ENCODE measurements at places on chromosomes 3 and 15.

- DNase-seq, result no peak
Measured at GRCh38 chr3:158165730-158166129, 55.8 kb downstream of the RSRC1 start.

DNA sequence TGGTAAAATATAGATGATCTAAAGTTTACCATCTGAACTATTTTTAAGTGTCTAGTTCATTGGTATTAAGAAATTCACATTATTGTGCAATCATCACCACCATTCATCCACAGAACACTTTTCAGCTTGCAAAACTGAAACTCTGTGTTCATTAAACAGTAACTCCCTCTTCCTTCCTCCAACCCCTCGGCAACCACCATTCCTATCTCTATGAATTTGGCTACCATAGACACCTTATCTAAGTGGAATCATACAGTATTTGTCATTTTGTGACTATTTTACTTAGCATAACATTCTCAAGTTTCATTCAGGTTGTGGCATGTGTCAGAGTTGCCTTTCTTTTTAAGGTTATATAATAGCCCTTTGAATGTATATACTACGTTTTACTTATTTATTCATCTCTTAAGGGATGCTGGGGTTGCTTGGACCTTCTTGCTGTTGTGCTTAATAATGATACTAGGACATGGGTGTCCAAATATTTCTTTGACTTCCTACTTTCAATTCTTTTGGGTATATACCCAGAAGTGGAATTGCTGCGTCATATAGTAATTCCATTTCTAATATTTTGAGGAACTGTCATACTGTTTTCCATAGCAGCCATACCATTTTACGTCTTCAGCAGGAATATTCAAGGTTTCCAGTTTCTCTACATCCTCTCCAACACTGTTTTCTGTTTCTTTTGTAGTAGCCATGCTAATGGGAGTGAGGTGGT lies 20.9 kb downstream of the KAT2B start:
- DNase-seq, result no peak

- DNase-seq, result no peak
Measured at GRCh38 chr3:32913790-32914446, 37.5 kb upstream of the CCR4 start.

DNA sequence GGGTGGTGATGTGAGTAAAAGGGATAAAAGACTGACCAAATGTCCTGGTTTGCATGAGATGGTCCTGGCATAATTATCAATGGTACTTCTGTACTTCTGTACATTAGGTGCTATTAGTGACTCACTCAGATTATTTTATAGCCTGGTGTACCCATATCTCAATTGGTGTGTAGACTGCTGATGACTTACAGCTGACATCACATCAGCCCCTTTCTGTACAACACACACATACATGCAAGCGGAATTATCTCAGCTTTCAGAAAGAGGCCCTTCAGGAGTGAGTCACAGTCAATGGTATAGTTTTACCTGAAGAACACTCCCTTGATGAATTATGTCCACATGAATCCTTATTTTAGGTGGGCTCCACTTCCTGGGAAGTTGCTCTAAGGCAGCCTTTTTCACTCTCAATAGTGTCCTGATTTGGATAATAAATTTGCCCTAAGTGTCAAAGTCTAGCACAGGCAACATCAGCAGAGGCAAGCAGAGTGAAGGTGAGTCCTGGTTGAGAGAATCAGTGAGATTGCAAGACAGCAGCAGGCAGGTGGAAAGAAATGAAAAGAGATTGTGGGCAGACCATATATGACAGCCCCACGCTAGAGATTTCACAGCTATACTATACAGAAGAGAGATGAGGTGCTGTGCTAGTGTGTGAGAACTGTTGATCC lies 137.0 kb downstream of the ZPLD1 start:
- DNase-seq, result no peak

DNA sequence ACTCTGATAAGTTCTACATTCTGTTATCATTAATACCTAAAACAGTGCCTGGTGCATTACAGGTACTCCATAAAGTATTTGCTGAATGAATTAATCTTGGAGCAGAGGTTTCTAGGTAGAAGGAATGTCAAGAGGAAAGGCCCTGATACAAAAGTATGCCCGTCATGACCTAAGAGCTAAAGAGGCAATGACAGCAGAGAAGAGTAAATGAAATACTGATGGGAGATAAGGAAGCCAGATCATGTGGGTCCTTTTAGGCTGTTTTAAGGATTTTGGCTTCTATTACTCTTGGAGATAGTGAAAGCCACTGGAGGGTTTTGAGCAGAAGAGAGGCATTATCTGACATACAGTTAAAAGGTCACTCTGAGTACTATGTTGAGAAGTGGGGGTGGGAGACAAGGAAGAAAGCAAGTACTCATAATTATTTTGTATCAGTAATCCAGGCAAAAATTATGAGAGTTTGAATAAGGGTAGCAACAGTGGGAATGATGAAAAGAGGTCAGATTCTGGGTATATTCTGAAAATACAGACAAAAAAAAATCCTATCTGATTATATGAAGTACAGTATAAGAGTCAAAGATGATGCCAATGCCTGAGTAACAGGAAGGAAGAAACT lies 48.3 kb downstream of the DENND4A start:
- DNase-seq, result no peak

DNA sequence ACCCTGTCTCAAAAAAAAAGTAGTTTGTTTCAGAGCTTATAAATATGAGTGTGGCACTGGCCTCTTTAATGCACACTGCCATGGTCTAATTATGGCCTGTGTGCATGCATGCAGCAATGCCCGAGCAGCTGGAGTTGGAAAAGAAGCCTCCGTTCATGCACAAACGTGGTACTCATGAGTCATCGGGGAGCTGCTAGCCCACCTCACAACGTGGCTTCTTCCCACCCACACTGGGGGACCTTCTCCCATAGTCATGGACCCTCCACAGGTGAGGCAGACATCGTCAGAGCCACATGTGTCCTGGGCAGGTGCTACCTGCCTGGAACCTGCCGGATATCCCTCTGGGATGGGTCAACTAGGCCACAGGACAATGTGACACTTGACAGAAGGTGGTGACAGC lies 66.7 kb downstream of the ATP10A start:
- no peak for DNase-seq

- no peak for DNase-seq
Measured at GRCh38 chr3:28326458-28326926, 22.0 kb upstream of the ZCWPW2 start.

GRCh38 chr3:168036619-168037018 lies 59.1 kb downstream of the GOLIM4 start:
- no peak for DNase-seq

GRCh38 chr3:149174901-149175300 lies 45.5 kb downstream of the HPS3 start:
- no peak for DNase-seq

DNA sequence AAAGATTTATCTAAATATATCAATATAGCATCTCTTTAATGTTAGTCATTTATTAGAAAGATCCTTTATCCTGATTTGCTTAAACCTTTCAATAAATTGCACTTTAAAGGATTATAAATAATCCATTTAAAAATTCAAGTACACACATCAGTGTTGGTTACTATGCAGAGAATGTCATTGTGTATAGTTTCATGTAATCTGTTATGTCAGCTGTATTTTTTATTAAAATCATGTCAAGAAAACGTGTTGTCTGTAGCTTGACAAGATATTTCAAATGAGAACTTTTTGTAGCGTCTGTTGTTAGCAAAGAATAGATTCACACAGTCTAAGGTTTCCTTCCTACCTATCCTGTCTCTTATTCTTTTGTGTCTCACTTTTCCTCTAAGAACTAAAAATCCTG lies 7.8 kb downstream of the PDHB start:
- no peak for DNase-seq

DNA sequence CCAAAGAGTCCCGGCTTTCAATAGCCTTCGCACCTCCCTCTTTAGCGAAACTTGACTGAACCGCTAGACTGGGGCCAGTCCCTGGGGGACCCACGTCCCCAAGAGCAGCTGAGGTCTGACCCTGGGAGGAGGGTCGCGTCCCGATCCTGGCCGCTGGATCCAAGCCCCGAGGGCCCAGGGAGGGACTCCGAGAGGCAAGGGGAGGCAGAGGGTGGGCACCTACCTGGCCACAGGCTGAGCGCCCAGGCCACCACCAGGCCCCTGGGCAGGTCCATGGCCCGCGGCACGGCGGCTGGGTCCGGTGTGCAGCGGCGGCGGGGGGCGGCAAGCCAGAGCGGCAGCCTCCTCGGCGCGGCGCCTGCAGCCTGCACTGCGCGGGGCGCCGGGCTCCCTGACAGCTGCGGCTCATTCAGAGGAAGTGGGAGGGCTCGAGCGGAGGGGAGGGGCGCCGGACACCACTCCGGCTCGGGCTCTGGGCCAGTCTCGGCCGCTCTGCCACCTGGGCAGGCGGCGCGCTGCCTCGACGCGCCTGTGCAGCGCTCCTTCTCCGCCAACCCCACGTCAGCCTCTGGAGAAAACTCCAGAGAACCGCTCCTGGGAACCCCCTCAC lies at the start of gene ITGA11:
TSS of gene ITGA11 (minus strand) at position 372 of the 610 bp plus-strand sequence. CDS start at position 275, 97 bp downstream.
- no peak for DNase-seq

DNA sequence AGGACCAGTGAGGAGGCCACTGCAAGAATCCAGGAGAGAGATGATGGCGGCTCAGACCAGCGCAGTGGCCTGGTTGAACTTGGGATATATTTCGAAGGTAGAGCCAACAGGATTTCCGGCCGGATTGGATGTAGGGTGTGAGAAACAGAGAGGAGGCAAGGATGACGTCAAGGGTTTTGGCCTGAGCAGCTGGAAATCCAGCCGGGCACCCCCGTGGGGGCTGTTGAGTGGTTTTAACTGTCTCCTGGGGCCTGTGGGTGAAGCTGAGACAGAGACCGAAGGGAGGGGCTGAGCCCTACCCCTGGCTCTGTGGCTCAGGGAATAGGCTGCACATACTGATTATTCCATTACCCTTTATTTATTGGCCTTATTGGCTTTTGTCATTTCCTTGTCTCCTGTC lies 45.7 kb downstream of the EXOG start:
- DNase-seq, result no peak

DNA sequence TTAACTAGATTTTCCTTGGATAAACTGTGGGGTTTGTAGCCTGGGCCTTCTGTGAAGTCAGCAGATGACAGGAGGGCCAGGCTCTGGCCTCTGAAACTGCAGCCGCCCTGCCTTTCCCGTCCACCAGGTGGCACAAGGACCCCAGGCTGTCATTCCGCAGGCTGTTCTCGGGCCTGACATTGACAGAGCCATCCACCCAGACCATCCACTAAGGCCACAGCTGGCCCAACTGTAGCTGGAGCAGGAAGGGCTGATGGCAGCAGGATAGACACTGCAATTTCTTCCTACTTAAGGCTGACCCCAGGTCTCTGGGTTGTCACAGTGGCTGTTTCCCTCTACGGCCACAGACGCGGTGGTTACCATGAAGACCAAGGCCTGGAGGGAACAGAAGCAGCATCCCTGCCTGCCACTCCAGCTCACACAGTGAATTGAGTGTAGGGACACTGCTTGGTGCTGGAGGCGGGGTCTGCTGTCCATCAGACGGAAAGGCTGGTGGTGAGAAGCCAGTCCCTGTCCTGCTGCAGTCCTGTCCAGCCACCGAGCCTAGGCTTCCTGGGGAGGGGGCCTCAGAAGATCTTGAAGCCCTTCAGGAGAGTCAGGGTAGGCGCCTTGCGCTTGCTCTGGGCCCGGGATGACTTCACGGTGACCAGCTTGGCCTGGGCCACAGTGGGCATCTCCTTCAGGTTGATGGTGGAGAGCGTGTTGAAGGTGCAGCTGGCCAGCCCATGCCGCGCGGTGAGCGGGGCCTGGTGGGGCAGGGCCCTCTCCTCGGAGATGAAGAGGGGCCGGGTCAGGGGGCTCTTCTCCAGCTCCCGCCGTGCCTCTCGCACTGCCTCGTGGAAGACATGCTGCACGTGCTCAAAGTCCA lies 9.4 kb downstream of the SLC51B start:
- DNase-seq, result no peak

GRCh38 chr3:194933465-194933864 lies 247.8 kb downstream of the FAM43A start:
- DNase-seq, result no peak

DNA sequence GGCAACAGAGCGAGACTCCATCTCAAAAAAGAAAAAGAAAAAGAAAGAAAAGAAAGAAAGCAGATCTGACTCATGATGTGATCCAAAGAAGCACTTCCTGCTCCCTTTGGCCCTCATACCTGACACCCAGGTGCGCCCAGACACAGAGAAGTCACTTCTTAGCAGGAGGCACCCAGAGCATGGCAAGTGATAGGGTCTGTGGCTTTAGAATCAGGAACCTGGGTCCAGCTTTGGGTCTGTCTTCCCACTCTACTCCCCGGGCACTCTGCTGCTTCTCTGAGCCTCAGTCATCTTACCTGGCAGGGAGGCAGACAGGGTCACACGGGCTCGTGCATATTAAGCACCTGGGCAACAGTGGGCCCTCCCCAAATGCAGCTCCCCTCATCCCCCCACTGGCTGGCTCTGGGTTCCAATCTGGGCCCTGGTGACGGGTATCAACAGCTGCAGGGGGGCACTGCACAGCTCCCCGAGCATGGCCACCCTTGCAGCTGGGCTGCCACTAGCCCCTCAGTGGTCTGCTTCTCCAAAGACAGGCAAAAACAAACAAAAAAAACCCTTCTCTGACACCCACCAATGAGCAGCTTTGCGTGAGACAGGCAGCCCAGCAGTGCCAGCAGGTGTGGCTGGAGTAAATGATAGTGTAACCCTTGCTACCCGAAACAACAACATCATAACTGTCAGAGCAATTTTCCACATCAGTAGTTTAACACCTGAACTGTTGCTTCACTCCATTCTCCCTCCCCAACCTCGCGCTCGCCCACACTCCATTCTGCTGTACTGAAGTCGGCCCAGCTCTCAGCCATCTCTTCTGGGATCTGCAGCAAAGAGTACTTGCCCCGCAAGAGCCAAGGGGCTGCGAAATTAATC lies 99.8 kb downstream of the MEGF11 start:
- DNase-seq, result no peak

DNA sequence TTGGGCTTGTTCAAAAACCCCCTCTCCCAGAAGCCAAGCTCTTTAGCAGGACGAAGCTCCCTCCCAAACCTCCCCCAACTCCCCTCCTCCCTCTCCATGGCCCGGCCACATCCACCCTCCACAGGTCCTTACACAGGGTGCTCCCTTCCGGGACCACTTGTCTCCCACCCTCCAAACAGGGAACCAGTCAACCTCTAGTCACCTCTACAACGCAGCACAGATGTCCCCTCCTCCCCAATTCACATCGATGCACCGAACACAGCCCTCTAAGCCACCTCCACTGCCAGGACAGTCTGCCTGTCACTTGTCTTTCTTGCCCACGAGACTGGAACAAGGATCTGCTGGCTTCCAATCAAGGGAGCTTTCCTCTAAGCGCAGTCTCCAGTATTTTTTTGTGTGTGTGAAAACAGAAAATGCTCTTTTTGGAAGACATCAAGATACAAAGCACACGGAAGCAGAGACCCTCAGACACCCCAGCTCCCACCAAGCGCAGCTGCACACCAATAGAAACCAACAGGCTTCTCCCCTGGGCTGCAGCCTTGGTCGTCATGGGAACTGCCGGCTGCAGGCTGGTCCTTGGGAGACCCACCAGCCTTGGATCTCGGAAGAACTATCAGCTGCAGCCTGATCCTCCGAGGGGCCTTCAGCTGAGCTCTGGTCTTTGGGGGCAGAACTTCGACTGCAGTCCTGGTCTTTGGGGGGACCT lies 26.5 kb downstream of the IQSEC1 start:
- DNase-seq, result no peak

Measured in cortex of kidney (tissue), 1 donor.